NCI-H774 (cell line): ENCODE measurements at places on chromosomes 2 and 18.

- DNase-seq: no peak
Measured at GRCh38 chr18:58557008-58557435, 71.9 kb downstream of the ALPK2 start.

DNA sequence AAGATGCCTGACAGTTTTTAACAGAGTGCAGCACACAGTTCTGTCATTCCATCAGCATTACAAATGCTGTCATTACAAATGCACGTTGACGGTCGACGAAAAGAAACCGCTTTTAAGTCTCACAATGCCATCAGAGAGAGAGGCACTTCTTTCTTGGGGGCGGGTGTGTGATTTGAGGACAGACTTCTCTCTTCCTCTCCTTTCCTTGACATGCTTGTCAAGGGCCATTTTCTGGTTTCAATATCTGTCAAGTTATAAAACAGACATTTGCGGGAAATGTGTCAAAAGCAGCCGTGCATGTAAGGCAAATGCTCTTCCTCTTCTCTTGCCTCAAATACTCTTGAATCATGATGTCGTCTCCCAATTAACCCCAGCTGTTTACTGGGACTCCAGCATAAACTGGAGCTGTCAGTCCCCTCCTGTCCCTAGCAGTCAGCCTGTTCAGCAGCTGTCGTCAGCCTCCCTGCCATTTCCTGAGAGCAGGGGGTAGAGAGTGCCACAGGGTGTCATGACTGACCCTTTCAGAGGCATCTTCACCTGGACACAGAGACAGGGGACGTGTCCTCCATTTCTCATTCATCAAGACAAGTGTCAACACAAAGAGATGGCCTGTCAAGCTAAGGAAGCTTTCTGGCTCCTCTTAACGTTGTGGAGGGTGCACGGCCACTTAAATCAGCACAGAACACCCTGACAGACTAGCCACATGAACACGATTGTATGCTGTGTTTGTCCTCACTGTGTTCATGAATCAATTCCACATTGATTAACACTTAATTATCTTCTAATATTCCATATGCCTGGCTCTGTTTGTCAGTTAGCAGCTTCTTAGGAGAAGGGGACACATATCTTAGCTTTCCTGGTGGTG lies 305.4 kb upstream of the RAB6C start:
- no peak for DNase-seq

GRCh38 chr2:41899189-41899588 lies 148.6 kb upstream of the PKDCC start:
- DNase-seq: no peak

DNA sequence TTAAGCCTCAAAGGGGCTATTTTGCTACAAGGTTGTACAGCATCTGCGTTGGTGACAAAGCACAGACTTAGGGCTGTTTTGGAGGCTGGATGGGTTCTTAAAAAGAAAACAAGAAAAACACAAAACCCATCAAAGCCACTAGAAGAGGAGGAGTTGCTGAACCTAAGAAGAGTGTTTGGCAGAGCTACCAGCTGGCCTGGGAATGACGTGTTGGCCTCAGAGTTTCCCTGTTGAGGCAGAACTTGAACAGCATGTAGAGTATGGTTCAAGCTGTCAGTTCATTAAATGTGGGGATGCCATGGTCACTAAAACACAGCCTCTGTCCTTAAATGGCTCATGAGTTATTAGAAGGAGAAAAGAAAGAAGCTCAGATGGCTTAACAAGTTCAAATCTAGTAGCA lies 162.5 kb downstream of the TTC32 start:
- DNase-seq: no peak

DNA sequence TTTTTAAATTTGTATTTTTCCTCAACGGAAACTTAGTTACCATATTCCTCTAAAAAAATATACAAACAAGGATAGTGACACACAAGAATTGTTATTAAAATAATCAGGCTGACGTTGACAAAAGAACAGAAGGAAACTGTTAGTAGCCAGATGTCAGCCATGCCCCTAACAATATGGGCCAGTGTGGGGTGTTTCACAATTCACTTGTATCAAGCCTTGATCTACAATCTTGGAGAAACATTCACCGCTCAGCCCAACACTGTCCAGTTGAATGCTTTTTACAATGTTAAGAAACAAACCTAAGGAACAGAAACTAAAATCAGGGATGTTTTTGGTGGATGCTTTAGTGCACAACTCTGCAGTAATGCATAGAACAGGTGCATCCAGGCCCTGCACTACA lies 44.6 kb downstream of the TMEFF2 start:
- DNase-seq: no peak

DNA sequence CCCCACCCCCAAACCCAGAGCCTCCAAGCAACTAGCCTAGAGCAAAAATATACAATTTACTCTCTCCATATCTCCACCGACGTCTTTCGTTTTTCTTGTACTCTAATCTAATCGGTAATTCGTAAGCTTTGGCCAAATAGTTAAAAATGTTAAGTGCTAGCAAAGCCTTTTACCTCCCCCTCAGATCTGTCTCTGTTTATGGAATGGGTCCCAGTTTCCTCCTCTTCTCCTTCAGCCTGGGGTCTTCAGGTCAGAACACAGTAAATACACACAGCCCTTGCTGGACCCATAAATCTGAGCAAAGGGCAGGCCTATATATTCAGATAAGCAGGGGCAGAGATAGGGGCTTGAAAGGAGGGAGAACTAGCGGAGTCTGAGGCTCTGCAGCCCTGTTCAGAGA lies 267.4 kb downstream of the MEIS1 start:
- DNase-seq: no peak

DNA sequence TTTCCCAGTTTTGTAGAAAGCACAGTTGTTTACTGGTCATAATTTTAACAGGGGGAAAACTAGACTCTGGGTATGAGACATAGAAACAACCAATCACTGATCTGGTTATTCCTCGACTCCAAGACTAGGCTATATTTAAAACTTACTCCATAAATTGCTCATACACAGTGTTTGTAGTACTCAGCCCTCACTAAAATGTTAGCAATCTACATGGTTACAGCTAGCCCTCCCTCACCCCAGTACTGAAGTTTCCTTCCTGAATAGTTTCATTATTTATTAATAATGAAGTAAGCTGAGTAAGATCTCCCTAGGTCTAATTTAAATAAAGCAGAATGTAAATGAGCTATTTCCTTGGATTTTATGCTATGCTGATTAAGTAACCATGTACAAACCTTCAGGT lies 275.1 kb downstream of the CDH20 start:
- no peak for DNase-seq

DNA sequence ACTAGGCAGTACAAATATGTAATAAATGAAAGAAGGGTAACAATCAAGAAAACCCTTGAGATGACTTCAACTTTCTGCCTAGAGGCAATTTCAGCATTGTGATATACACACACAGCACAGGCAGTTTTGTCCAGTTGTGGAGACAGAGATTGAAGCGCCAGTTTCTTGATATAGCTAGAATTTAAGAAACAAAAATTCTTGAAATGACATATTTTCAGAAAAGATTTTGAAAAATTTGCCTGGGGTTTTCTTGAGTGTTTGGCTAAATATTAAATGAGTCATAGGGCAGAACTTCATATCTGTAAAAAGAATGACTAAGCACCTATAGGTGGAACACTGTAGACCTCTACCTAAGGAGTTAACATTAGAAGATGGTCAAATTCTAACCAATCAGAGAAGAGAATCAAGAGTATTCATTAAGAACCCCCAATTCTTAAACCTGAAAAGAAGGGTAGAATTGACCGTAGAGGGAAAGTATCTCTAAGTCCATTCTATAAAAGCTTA lies 1266.8 kb upstream of the TMEFF2 start:
- no peak for DNase-seq

DNA sequence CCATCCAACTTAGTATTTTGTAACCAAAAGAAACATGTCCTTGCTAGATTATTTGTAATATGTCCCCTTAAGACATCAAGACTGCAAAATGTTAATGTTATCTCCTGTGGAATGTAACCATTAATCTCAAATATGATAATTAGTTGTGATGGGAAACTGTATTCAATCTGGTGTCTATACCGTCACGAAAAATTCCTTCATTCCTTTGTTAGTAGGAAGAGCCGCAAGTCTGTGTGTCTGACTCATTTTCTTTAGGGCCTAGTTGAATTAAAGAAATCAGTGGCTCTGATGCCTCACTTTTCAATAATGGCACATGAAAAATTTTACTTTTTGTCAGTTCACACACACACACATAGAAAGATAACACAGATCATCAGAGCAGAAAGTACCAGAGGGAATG lies 127.1 kb upstream of the CHAC2 start:
- DNase-seq: no peak

DNA sequence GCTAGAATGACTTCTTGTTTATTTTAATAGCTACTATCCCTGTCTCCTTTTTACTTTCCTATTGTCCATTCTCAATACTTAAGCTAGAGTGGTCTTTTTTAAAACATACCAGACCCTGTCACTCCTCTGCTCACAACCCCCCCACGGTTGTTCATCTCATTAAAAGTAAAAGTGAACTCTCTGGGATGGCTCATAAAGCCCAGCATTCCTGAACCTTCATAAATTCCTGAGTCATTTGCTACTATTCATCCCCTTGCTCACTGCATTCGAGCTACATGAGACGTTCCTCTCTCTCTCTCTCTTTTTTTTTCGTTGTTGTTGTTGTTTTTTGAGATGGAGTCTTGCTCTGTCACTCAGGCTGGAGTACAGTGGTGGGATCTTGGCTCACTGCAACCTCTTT lies 148.7 kb upstream of the DSEL start:
- DNase-seq: no peak

GRCh38 chr2:219644801-219645480 lies 17.5 kb downstream of the SLC4A3 start:
- no peak for DNase-seq

DNA sequence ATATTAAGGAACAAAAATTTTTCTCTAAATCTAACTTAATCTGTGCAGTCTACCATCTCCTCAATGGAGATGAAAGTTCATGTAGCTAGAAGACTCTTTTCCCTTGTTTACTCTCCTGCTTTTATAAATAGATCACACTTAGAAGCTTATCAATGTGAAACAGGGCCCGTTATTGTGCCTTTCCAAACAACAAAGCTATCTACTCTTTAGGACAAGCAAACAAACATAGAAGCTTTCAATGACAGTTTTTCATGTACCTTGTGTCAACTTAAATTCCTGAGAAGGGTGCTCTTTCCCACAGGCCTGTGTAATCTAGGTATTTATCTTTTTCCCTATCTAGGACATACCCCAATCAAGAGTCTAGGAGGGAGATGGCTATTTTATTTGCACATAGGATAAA lies 247.8 kb upstream of the CWC22 start:
- DNase-seq: no peak

DNA sequence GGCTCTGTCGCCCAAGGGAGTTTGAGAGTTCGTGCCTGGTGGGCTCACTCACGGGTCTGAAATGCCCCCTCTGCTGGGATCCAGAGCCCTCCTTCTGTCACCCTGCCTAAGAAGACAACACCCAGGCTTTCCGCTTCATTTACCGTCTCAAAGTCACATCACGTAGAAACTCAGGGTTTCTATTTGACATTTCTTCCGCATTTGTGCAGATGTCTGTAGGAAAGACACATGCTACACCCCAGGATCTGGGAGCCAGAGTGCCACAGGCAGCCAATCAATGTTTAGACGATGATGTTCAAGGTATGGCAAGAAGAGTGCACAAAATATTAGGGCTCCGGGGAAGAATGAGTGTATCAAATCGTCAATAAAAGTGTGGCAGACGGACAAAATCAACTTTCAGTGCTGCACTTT lies 24.4 kb upstream of the ACKR3 start:
- no peak for DNase-seq

- no peak for DNase-seq
Measured at GRCh38 chr18:60372132-60372531, 443 bp downstream of the MC4R start.
